ENCODE measurements at places on chromosomes 1 and 21.

GRCh38 chr1:39892601-39893595, 8.8 kb downstream of the MYCL start:
- DNase-seq: no peak

- no peak for DNase-seq
These were observed 59.9 kb upstream of the KCNK1 start for GRCh38 chr1:233554037-233554436.

GRCh38 chr1:232186931-232187330, 443.0 kb downstream of the SIPA1L2 start:
- DNase-seq: no peak

GRCh38 chr1:182280504-182280900, 111.1 kb downstream of the GLUL start:
- no peak for DNase-seq

- DNase-seq: no peak
These were observed 100.4 kb upstream of the BRINP3 start for GRCh38 chr1:190578017-190578416.

GRCh38 chr1:107838056-107838455, 126.9 kb downstream of the VAV3 start:
- DNase-seq: no peak

- no peak for DNase-seq
These were observed 65.3 kb upstream of the MAGI3 start for GRCh38 chr1:113325022-113325421.

GRCh38 chr21:25456672-25457071, 150.6 kb downstream of the MRPL39 start:
- no peak for DNase-seq

GRCh38 chr1:66607458-66607857, 73.5 kb downstream of the SGIP1 start:
- no peak for DNase-seq

DNA sequence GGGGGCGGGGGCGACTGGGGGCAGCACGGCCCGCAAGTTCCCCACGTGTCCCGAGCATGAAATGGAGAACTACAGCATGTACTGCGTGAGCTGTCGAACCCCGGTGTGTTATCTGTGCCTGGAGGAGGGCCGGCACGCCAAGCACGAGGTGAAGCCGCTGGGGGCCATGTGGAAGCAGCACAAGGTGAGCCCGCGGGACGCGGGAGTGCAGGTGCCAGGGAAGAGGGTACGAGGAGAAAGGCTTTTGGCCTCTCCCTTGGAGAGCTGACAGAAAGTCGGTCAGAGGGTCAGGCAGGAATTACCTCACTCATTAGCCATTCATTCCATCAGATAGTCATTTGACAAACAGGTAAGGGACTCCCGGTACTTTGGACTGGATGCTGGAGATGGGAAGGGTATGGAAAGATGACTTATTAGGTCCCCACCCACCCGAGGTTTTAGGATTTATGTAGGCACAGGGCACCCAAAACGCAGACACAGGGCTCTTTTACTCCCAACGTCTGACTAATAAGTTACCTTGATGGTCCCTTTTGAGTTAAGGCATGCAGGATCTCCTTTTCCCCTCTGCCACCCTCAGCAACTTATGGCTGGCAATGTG, 2.1 kb downstream of the TRIM67 start:
- no peak for DNase-seq

GRCh38 chr1:41305576-41306363, 55.5 kb upstream of the FOXO6 start:
- no peak for DNase-seq

- no peak for DNase-seq
These were observed 131.1 kb downstream of the NEK7 start for GRCh38 chr1:198287916-198288315.

GRCh38 chr1:31839662-31840343, 24.0 kb upstream of the SPOCD1 start:
- DNase-seq: no peak

DNA sequence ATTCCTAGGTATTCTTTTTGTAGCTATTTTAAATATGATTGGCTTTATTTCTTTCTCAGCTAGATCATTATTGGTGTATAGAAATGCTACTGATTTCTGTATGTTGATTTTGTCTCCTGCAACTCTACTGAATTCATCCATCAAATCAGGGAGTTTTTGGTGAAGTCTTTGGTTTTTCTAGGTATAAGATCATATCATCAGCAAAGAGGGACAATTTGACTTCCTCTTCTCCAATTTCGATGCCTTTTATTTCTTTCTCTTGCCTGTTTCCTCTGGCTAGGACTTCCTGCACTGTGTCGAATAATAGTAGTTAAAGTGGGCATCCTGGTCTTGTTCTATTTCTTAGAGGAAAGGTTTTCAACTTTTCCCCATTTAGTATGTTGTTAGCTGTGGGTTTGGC, 27.5 kb upstream of the PRKACB start:
- DNase-seq: no peak

GRCh38 chr1:229344937-229345684, 2.3 kb upstream of the CCSAP start:
- no peak for DNase-seq

DNA sequence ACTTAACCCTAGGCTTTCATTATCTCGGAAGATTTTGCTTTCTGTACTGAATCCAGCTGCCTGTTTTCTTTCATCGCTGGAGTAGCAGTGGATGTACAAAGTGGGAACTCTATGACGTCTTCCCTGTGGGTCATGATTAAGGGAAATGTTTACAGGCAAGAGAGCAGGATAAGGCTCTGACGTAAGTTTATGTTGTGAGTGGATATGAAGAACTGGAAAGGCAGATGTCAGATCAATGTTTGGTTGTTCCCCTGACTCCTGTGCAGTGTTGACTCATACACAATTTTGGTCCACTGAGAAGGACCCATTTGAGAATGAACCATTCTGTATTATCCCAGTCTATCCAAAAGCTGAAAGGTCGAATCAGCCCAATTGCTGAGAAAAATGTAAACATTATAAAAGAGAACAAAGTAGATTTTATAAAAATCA, 292.4 kb downstream of the GRIK1 start:
- DNase-seq: no peak

DNA sequence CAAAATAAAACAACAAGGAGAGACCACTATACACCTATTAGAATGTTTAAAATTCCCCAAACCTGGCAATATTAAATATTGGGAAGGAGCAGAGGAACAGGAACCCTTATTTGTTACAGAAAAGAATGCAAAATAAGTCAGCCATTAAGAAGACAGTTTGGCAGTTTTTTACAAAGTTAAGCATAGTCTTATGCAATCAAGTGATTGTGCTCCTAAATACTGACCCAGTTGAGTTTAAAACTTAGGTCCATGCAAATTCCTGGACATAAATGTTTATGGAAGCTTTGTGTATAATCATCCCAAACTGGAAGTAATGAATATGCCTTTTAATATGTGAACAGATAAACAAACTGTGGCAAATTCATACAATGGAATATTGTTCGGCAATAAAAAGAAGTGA, 72.9 kb upstream of the RGS4 start:
- DNase-seq: no peak

GRCh38 chr1:177343445-177343844, 172.7 kb downstream of the BRINP2 start:
- DNase-seq: no peak

- DNase-seq: no peak
These were observed 50.1 kb downstream of the BRWD1 start for GRCh38 chr21:39263372-39263771.

- no peak for DNase-seq
These were observed 1.8 kb upstream of the TSPEAR start for GRCh38 chr21:44713130-44713529.

DNA sequence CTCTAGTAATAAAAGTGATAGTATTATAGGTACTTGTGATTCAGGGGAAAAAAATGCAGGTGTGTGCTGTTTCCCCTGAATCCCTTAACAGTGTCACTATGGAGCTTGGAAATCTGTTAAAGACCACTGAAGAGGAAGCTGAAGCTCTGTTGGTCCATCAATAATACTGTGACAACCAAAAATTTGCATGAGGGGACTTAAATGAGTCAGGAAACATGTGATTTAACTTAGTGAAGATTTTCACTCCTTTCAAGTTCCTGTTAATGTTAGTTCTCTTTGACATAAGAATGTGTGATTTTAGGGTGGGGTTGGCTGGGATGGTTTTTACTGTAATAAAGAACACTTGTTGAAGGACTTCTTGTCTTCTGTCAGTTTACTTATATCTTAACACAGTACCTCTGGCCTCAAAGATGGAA, 32.0 kb downstream of the VANGL2 start:
- DNase-seq: no peak

DNA sequence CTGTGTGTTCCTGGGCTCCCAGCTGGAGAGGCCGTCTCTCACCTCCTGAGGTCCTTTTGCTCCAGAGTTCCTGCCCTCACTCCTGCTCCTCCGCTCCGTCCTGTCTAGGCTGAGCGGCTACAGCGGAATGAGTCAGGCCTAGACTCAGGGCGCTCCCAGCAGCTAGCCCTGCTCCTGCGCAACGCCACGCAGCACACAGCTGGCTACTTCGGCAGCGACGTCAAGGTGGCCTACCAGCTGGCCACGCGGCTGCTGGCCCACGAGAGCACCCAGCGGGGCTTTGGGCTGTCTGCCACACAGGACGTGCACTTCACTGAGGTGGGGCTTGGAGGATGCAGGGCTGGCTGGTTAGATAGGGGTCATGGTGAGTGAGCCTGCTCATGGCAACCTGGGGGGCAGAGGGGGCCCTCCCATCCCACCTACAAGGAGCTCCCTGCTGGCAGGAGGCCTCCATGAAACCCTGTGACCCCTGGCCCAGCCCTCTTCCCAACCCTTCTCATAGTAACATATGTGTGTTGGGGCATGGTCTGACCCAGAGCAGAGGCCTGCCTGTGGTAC, 15.1 kb downstream of the PSRC1 start:
- DNase-seq: no peak

DNA sequence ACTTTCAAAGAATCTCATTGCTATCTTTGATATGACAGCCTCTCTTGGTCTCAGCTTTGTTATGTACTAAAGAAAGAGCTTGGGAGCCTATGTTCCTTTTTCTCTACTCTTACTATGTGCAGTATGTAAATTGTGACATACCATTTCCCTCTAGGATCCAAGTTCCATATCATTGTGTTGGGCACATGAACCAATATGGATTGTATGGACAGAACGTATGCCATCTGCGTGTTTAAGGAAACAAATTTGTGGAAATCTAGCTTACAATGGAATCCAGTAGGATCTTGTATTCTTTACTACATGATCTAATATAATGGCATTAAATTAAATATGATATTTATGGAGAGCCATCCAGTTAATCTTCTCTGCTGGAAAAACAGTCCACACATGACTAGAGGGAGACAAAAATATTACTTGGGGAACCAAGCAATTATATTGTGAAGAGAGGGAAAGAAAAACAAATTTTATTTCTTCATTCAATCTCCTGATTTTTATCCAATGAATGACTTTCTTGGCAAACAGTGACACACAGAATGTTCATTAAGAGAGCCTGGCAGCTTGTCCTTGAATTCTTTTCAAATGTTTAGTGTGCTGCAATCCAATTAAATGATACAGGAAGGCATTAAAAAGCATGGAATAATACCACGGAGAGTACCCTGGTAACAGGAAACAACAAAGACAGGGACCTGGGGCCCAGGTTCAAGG, 106.5 kb upstream of the DAB1 start:
- no peak for DNase-seq

GRCh38 chr1:36582066-36582755, 99.5 kb upstream of the CSF3R start:
- DNase-seq: no peak

- no peak for DNase-seq
These were observed 70.7 kb downstream of the CAPZB start for GRCh38 chr1:19414515-19415121.

GRCh38 chr1:56780826-56781225, 38.4 kb downstream of the FYB2 start:
- DNase-seq: no peak

DNA sequence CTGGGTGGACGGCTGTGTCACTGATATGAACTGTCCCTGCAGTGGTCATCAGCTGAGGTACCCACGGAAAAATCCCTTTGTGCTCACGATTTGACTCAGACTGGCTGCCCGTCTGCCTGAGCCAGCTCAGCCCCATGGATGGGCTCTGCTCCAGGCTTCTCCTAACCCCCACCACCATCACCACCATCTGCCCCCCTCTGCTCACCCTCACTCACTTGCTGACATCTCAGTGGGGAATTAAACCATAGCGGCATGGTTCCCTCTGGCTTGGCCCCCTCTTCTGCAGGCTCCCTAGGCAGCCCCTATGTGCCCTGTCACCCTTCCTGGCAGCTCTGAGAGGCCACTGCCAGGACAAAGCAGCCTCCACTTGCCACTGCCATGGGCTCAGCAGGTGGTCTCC, 17.3 kb downstream of the SLC6A9 start:
- no peak for DNase-seq

DNA sequence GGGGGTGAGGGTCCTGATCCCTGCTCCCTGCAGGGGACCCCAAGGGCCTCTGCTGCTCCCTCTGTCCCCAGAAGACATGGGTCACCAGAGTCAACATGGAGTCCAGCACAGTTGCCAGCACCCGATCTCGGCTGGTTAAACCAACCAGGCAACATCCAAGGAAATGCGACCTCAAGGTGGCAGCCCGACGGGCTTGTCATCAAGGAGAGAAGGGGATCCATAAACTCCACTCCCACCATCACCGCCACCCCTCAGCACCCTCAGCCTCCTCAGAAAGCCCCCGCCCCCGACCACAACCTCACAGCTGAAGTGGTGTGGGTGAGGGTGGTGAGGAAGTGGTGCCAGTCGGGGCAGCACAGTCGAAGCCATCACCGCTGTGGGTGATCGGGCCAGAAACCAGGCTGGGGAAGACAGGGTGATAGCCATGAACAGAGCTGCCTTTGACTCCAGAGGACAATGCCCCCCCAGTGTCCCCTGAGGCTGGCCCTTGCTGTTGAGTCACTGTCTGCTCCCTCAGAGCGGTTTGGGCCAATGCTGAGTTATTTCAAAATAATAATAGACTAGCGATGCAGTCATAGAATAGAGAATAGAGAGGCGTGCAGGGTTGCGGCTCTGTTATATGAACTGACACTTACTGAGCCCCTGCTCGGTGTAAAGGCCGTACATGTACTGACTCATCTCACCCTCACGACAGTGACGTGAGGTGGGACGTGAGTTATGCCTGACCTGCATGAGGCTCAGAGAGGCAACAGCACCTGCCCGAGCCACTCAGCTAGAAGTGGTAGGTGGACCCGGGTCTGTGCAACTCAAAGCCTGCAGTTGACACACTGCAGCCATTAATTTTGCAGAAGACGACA, 88.7 kb upstream of the IFFO2 start:
- DNase-seq: no peak

GRCh38 chr1:58779801-58780382, 4.0 kb downstream of the JUN start:
- DNase-seq: no peak

- no peak for DNase-seq
These were observed 485.2 kb downstream of the PLPP3 start for GRCh38 chr1:56094168-56094567.

- DNase-seq: no peak
These were observed 241.3 kb downstream of the PLA2G4A start for GRCh38 chr1:187070076-187070475.

Measured in activated CD8-positive, alpha-beta memory T cell treated with anti-CD3 and anti-CD28 coated beads for 4 hours (primary cell).